Fibroblast of skin of left quadriceps (primary cell): ENCODE measurements at places on chromosomes 11 and 22.

GRCh38 chr22:46352276-46352675 is 16.8 kb downstream of the TRMU start:
- DNase-seq, result no peak

DNA sequence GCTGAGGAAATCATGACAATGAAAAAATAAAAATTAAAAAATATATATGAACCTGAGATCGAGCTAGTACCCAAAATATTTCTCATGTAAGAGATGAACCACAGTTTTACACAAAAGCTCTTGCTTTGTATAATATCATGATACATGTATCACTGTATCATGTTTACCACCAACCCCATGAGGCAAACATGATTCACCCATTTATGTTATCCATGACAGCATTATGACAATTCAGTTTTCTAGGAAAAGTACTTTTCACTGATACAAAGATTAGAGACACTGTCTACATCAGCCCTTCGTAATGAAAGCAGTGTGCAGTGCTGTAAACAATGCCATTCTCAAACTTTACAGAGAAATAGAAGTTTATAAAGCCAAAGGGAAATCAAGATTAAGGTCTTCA is 852.5 kb upstream of the LRRC4C start:
- no peak for DNase-seq

- DNase-seq, result no peak
Observed at GRCh38 chr11:70108250-70108649, 30.1 kb downstream of the ANO1 start.

DNA sequence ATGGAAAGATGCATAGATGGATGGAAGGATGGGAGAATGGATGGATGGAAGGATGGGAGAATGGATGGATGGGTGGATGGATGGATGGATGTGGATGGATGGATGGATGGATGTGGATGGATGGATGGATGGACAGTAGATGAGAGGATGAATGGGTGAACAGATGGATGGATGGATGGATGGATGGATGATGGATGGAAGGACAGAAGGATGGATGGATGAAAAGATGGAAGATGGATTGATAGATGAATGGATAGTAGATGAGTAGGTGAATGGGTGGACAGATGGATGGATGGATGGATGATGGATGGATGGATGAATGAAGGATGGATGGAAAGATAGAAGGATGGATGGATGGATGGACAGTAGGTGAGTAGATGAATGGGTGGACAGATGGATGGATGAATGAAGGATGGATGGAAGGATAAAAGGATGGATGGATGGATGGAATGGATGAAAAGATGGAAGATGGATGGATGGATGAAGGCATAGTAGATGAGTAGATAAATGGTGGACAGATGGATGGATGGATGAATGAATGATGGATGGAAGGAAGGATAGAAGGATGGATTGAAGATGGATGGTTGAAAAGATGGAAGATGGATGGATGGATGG is 15.5 kb downstream of the FGF3 start:
- no peak for DNase-seq

- DNase-seq, result no peak
Observed at GRCh38 chr11:30938810-30939209, 352.7 kb upstream of the MPPED2 start.

- no peak for DNase-seq
Observed at GRCh38 chr11:11318461-11318860, 34.6 kb downstream of the CSNK2A3 start.

GRCh38 chr11:42823546-42823945 is 488.2 kb upstream of the API5 start:
- DNase-seq, result no peak

DNA sequence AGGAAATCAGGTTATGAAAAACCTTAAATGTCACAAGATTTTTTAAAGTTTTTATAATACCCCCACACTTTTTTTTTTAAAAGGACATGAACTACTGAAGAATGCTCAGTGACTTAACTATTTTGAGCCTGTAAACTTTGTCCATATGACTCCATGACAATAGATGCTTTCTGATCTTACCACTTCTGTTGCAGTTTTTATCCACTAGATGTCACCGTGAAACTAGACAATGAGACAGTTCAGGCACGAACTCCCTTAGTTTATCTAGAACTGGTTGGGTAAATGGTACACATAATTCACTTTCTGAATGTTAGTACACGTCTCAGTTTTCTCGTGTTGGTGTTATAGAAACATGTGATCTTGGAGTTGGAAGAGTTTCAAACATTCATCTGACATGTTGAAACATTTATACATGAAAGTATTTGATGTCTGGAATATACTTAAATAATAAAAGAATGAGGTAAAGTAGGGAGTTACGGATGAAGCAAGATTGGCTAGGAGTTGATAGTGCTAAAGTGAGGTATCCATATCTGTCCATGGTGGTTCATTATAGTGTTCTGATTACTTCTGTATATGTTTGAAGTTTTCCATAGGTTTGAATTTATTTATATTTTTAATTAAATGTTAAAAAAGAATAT is 8.1 kb downstream of the CCDC15 start:
- DNase-seq, result peak; percentile 57

DNA sequence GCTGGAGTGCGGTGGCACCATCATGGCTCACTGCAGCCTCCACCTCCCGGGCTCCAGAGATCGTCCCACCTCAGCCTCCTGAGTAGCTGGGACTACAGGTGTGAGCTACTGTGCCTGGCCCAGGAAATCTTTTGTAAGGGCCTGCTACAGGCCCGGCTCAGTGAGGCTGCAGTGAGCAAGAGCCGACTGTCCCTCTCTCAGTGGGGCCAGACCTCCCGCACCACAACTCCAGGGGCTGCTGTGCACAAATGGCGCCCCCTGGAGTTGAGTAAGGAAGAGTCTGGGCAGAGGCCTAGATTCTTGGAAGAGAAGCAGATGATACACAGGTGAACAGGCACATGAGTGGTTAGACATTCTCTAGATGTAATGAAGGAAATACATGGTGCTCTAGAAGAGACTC is 7.0 kb downstream of the SERHL2 start:
- no peak for DNase-seq

- DNase-seq, result no peak
Observed at GRCh38 chr22:48794906-48795305, 1032.8 kb downstream of the BRD1 start.

- no peak for DNase-seq
Observed at GRCh38 chr11:110951037-110951949, 239.1 kb upstream of the ARHGAP20 start.

DNA sequence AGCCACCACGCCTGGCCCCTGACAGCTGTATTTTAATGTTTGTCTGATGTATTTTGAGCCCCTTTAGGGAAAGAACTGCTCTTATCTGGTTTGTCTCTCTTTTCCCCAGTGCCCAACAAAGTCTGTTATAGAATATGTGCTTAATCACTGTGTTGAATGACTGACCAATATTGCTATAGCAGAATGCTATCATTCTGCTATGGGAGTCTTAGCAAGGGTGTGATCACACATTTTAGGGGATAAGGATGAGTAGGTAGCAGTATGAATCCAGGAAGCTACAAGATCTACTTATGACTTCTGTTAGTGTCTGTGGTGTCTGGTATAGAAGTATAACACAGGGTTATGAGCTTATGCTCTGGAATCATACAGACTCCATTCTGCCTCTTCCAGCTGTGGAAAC is 117.5 kb upstream of the RRM1 start:
- DNase-seq, result no peak

GRCh38 chr22:49730656-49731055 is 97.0 kb downstream of the BRD1 start:
- DNase-seq, result no peak
